Tibial nerve (tissue), 4 donors: ENCODE measurements at places on chromosomes 4 and X.
A peak's percentile ranks its signal among the peaks of the same experiment; 100 is the strongest.

- H3K4me1 ChIP-seq, result no peaks in the 10 kb centered on the region
- peaks cover 44% of the 10 kb centered on the region for H3K36me3 ChIP-seq
- no peak for DNase-seq
- H3K27ac ChIP-seq, result peak overlapping the region; percentile 90
These were observed 750 bp downstream of the TMEM129 start for GRCh38 chr4:1720163-1720983.

DNA sequence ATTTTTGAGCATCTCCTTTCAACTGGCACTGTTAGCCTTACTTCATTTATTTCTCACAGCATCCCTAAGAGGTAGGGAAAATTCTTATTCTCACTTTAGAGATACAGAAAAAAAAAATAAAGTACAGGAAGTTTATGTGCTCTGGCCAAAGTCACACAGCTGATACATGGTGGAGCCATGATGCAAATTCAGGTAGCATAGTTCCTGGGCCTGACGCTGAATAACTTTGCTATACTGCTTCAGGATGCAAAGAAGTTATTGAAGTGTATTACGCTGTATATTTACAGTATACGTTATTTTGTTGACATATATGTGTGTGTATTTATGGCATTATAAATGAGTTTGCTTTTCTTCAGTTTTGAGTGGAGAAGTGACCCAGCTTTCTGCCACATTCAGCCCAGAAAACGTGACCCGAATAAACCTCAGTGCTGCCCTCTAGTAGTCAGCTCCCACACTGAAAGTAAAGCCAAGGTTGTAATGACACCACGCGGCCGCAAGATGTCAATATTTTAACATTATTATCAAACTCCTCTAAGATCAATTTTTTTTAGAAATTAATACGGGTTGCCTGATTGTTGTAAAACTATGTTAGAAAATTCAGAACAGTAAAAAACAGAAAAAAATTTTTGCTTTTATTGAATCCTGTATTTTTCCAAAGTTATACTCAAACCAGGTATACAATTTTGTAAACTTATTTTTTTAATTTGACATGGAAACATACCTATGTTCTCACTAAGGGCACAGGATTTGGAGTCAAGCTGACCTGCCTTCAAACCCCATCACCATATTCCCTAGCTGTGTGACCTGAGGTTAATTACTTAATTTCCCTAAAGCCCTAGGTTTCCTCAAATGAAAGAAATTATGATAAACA, 3.8 kb upstream of the GUCY2F start:
- no peaks in the 10 kb centered on the region for H3K4me1 ChIP-seq
- no peak overlapping the region for H3K4me3 ChIP-seq
- no peaks in the 10 kb centered on the region for H3K27me3 ChIP-seq
- DNase-seq, result peak; percentile 30
- H3K36me3 ChIP-seq, result no peaks in the 10 kb centered on the region

- no peaks in the 10 kb centered on the region for H3K4me1 ChIP-seq
- no peaks in the 10 kb centered on the region for H3K27me3 ChIP-seq
- H3K36me3 ChIP-seq, result no peaks in the 10 kb centered on the region
- no peak overlapping the region for H3K4me3 ChIP-seq
These were observed 28.9 kb downstream of the SNX25 start for GRCh38 chr4:185238215-185238681.

- peaks cover 42% of the 10 kb centered on the region for H3K4me1 ChIP-seq
- H3K4me3 ChIP-seq, result no peak overlapping the region
- no peak overlapping the region for H3K27ac ChIP-seq
- H3K27me3 ChIP-seq, result no peaks in the 10 kb centered on the region
- DNase-seq, result no peak
These were observed 75.6 kb downstream of the AFAP1 start for GRCh38 chr4:7863911-7864681.

GRCh38 chr4:89268679-89269078, 38.9 kb downstream of the GPRIN3 start:
- no peaks in the 10 kb centered on the region for H3K36me3 ChIP-seq
- no peak overlapping the region for H3K4me3 ChIP-seq
- H3K27ac ChIP-seq, result no peak overlapping the region
- peak; percentile 25 for DNase-seq
